ENCODE measurements at places on chromosomes 11 and 22.

DNA sequence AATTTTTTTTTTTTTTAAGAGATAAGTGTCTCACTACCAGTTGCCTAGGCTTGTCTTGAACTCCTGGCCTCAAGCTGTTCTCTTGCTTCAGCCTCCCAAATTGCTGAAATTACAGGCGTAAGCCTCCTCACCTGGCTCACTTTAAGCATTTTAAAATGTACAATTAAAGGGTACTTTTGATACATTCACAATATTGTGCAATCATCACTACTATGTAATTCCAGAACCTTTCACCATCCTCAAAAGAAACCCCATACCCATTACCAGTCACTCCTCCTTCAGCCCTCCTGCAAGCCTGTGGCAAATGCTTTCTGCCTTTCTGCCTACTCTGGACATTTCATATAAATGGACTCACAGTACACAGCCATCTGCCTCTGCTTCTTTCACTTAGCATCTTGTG, 34.5 kb upstream of the WT1 start:
- no peak for DNase-seq

DNA sequence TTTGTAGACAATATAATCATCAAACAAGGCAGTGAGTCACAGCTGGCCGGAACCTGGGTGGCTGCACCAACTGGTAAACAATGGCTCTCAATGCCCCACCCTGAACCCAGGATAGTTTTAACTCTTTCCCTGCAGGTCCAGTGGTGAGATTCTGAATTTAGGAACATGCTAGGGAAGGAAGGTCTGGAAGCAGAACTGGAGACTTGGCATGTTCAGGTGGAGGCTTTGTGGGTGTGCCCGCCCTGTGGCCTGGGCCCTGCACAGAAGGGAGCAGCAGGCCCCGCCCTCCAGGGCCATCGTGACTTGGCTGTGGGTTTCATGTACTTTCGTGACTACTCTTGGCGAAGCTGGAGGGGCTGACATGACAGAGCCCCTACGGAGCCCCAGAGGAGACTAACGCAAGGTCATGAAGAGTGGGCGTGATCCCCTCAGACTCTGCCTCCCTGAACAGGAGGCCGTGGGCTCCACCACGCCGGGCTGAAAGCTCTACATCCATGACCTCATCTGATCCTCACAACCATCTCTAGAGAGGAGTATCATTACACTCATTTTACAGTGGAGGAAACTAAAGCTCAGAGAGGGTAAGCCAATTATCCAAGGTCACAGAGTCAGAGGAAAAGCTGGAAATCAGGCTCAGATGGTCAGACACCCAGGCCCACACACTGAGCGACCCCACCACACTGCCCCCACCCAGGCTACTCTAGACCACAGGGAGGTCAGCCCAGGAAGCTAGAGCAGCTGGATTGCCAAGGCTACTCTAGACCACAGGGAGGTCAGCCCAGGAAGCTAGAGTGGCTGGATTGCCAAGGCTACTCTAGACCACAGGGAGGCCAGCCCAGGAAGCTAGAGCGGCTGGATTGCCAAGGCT, 27.3 kb downstream of the MAFF start:
- DNase-seq = no peak

GRCh38 chr11:95605271-95605940, 184.2 kb downstream of the FAM76B start:
- DNase-seq = no peak

- no peak for DNase-seq
Observed at GRCh38 chr11:81203876-81204275, 1529.8 kb downstream of the FAM181B start.

- DNase-seq = no peak
Observed at GRCh38 chr22:27801616-27802345, at the start of gene MN1. Gene MN1 (minus strand): TSS chr22:27801756. CDS start chr22:27800543, 1,213 bp downstream.

- DNase-seq = no peak
Observed at GRCh38 chr11:126158054-126158791, 53.2 kb downstream of the RPUSD4 start.

GRCh38 chr11:15662285-15662684, 547.6 kb downstream of the INSC start:
- no peak for DNase-seq

DNA sequence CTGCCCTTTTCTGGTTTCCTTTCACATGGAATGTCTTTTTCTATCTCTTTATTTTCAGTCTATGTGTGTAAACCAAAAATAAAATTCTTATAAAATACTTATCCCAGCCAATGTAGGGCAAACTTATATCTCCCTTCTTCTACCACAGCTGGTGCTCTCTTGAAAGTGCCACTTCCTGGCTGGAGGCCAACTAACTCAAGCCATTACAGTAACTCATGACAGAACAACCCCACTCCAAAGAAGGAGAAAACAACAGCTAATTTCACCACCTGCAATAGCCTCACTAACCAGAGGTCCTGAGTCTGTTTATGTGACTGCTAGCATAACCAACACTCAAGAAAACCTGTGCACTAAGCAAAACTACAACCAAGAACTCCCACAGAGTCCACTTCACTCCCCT, 74.9 kb upstream of the DBX1 start:
- DNase-seq = no peak

- no peak for DNase-seq
Observed at GRCh38 chr22:30866811-30867271, 101.7 kb downstream of the MORC2 start.

DNA sequence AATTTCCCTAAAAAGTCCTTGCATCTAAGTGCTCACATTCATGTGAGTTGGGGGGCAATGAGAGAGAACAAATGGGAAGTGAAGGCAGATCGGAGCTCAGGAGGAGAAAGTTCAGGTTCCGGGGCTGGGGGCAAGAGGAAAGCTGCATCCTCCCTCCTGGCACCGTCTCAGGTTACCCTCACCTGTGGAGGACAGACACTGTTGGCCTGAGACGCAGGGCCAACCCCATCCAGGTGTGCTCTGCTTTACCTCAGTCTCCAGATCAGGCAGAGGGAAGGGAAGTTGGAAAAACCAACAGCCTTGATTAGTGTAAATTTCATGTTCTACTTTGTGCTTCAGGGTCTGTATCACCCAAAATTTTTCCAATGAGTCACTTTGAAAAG, 146.9 kb downstream of the TRIM29 start:
- no peak for DNase-seq

- DNase-seq = no peak
Observed at GRCh38 chr11:89487016-89487415, 4.2 kb downstream of the NOX4 start.

GRCh38 chr11:124896071-124896750, 1.5 kb downstream of the ROBO4 start:
- DNase-seq = no peak

DNA sequence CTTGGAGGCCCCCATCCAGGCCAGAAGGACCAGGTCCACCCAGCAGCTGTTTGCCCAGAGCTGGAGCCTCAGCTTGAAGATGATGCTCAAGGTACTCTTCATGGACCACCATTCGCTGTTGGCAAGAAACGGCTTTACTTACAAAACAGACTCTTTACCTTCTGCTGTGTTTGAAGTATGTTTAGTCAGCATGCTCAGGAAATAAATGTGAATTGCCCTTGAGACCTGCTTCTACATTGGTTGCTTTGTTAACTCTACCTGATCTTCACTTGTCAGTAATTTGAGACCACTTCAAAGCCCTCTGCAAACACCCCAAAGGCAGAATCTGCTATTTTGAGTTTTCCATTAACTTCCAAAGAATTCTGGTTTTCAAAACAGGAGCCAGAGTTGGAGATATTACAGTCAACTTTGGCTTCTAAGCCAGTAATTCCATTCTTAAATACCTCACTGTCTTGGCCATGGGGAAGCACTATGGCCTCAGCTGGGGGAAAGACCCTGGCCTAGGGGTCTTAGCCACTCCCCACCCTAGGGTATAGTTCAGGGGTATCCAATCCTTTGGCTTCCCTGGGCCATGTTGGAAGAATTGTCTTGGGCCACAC, 2.7 kb downstream of the UQCR10 start:
- DNase-seq = no peak

DNA sequence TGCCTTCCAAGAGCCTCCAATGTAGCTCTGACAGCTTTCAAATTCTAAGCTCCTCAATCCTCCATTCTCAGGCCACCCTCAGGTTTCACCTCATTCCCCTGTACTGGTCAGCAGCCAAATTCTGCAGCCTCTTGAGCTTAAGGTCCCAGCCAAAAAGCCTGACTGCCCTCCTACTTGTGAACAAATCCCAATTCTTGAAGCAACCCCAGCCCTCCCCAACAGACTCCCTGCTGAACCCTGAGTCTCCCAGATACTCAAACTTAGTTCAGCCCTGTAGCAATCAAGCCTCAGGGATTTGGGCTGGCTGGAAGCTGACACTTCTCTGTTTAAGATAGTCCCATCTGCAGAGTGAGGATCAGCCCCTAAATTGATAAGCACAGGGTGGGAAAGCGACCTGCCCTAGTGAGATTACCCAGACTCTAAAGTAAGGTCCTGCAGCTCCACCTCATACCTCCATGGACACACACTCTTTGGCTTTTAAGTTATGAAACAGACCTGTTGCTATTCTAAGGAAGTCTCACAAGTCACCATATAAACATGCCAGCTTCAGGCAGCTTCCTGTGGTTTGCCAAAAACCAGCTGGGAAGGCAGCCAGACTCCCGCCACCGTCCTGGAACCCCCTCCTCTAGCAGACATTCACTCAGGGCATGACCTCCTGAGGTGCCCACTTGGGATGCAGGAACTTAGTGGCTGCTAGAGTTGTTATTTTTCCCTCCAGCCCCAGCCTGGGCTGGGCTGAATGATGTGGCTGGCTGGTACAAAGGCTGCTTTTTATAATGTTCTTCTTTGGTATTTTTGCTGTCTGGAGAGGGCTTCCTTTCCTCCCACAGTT, 82.5 kb upstream of the PICALM start:
- DNase-seq = no peak

- DNase-seq = peak; percentile 54
Observed at GRCh38 chr11:19419808-19420207, 179.1 kb upstream of the E2F8 start.

DNA sequence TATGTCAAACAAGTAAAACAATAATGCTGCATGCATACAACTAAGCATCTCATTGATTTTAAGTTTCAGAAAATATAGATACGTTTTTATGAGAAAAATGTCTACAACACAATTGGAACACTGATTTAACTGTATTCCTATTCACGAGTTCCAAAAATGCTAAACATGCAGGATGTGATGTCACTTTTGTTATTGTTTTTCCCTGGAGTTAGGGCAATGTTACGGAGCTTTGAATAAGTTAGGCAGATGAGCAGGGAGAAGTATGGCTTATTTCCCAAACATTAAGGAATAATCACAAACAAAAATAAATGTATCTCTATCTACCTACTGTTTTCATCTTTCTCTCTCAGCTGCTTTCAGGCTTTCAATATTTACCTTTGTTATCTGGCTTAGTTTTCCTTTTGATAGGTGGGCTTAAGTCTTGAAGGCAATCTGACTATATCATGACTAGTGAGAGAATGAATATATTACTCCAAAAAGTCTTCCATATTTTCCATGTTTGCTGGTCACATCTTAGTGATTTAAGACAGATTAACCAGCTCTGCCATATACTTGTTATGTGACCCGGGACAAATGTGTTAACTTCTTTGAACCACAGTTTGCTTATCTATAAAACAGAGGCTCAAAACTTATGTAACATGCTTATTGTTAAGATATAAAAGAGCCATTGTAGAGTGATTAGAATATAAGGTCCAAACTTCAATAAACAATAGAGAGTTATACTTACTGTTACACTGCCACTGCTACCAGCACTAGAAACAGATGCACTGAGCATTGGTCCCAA, 854.4 kb upstream of the CCDC90B start:
- DNase-seq = no peak

DNA sequence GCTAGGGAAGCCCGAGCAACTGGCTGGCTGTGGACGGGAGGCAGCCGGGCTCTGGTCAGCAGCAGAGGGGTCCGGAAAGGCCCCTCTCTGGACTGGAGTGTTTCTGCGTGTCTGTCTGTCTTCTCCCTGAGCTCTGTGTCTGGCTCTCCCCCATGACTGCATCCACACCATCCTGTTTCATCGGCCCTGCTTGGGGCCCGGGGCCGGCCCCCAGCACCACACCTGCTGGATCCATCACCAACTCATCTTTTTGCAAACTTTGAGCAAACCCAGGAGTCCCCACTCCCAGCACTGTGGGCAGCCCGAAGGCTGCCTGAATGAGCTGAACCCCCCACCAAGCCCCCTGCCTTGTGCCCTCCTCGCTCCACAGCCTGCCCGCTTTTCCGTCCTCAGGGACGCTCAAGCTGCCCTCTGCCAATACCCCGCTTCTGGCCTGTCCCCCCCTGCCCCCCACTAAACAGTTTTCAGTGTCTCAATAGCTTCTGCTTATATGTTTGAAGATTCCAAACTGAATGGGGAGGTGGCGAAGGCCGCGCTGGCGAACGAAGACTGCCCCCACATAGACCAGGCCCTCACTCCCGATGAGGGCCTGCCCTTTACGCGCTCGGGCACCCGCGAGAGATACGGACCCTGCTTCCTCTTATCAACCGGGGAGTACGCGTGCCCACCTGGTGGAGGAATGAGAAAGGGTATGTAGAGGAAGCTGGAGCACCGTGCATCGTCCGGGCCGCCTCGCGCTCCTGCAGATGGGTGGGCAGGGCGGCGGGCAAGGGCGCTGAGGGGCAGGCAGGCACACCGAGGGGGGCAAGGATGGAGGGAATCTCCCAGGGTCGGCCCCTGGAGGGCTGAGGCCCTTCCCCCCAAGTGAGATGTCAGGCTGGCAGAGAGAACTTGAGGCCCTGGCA, 44.6 kb downstream of the KCNC1 start:
- DNase-seq = no peak

DNA sequence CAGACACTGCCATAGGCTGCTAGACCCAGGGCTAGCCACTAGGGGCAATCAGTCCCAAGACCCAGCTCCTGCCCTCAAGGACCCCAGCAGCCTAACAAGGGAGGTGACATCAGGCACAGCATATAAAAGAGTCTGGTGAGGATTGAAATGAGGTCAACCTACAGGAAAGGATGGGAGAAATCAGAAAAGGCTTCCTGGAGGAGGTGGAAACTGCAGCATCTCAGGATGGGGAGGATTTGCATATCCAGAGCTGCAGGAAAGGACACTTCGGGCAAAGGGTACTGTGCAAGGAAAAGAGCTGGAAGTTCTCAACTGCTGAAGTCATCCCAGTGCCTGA, 2.9 kb upstream of the ARFGAP2 start:
- no peak for DNase-seq

DNA sequence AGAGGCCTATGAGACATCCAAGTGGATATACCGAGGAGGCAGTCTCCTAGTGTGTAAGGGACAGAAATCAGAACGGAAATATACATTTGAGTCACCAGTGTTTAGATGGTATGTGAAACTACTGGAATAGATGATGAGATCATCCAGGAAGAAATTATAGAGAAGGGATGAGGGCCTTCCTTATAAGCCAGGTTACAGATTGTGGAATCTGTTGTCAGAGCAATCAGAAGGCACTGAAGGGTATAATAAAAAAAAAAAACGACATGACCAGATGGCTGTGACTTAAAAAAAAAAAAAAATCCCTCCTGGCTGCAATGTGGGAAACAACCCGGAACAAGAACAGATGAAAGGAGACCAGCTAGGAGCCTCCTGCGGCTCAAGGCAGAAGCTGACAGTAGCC, 2.7 kb downstream of the MAJIN start:
- DNase-seq = no peak
